ENCODE measurements at places on chromosomes 4 and X.

GRCh38 chr4:100290585-100290984 lies 100.3 kb upstream of the DDIT4L start:
- no peak for DNase-seq

DNA sequence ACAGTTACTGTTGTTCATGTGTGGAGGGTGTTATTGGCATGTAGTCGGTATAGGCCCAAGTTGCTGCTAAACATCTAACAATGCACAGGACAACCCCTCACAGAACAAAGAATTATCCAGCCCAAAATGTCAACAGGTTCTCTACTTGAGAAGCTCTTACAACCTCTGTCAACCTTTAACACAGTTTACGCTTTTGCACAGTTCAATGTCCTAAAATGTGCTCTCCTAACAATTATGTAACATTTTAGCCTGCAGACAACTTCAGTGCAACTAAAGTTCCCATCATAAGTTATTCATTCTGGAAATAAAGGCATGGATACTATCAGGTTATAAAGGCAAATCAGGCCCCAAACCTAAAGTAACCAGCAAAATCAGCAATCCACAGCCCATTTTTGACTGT lies 66.2 kb downstream of the ASB9 start:
- DNase-seq = no peak

DNA sequence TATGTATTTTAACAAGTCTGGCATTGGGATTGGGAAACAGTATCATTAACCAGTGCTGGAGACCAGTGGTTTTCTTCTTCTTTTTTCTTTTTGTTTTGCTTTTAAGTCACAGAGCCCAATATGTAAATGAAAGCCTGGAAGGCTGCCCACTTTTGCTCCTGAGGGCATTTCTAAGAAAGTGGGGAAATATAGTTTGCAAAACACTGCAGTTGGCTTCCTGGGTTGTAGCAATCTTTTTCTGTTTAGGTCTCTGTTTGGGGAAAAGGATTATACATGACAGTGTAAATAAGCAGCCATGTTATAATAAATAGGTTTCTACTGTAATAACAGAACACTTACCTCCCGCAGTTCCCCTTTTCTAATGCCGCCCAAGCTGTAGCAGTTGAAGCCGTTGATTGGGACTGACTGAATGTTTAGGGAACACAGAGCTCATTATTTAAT lies 105.5 kb downstream of the TMEM164 start:
- no peak for DNase-seq

DNA sequence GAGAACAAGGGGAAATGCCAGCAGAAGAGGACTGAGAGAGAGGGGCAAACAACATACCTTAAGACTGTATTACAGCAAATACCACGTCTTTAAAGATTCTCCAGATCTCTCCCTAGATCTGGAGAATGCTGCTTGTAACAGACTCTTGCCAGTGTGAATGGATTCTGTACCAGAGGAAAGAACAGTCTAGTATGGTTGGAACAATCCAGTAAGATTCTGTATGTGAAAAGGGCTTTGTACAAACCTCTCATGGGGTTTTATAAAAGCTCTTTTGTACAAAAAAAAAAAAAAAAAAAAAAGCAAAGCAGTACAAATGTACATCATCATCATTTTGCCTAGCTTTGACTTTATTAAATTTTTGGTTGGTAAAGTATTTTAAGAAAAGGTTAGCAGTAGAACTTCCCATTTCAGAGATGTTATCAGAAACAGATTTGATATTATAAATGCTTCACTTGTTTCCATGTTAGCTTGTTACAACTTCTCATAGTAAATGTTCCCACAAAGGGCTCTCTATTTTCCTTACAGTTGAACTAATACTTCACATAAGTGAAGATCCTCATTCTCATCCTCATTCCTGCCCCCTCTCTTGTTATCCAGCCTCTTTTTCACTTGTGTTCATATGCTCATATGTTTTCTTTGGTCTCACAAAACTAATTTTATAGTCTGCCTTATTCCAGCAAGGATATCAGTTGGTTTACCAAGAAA lies 144.2 kb downstream of the EDA start:
- no peak for DNase-seq

- DNase-seq = peak; percentile 9
These were observed 768 bp upstream of the CDKL5 start for GRCh38 chrX:18424482-18425198.

DNA sequence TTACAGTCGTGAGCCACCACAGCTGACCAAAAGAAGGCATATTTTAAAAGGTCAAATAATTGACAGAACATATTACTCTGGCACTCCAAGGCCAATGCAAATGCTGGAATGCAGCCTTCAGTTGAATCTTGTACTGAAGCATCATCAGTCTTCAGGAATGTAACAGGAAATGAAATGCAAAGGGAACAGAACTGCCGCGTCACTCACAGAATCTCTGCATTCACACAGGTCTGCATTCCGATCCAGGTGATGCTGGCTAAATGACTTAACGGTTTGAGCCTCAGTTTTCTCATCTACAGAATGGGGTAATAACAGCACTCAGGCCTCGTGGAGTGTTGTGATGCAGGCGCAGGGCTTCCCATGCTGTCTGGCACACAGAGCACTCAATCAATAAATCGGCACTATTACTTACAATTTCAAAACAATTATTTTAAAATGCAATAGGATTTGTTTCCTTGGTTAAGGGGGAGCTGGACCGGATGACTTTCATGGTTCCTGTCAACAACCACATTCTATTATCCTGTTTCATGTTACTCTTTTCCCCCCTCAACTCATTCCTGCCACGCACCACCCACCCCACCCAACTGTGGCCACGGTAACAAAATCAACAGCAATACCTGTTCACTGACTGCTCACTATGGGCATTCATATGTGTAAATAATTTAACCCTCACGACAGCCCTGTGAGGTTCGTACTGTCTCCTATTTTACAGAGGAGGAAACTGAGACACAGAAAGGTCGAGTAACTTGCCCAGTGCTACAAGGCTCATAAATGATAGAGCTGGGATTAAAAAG lies 32.4 kb downstream of the IGFBP7 start:
- no peak for DNase-seq

DNA sequence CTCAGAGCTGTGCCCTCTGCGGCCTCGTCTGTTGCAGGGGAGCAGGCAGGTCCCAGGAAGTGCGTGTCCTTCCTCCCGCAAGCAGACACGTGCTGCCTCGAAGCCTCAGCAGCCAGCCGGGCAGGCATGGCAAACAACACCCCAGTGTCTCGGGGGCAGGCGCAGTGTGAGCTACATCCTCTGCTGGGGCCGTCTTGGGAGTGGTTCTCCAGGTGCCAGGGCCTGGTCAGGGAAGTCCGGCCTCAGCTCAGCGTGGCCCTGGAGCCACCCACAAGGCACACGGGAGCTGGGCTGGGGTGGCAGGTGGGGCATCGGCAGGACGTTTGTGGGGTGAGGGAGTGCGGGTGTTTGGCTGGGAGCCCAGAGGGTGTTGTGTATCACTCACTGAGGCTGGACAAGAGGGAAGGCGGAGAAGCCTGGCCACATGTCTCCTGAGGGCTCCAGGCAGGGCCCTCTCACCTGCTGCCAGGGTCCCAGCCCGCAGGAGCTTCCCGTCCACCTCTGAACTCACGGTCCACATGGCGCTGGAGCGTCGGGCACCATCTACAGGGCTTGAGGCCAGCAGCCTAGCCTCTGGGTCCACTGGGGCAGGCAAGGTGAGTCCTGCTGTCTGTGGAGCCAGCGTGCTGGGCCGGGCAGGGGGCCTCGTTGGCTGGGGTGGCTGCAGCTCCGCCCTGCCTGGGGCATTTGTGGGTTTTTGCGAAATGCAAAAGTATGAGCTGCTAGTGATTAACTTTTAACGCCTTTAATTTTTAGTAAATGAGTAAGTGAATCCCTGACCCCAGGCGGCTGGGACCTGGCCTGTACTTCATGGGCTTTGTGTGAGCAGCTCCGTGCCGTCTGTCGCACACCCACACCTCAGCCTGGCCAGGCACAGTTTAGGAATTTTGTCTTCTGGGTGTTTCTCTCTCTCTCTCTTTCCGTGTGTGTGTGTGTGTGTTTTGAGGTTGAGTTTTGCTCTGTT lies 17.3 kb upstream of the UVSSA start:
- DNase-seq = no peak

- DNase-seq = no peak
These were observed 82.1 kb upstream of the IQCM start for GRCh38 chr4:149897783-149898182.

GRCh38 chr4:10106421-10107039 lies 10.1 kb downstream of the WDR1 start:
- DNase-seq = peak; percentile 77

DNA sequence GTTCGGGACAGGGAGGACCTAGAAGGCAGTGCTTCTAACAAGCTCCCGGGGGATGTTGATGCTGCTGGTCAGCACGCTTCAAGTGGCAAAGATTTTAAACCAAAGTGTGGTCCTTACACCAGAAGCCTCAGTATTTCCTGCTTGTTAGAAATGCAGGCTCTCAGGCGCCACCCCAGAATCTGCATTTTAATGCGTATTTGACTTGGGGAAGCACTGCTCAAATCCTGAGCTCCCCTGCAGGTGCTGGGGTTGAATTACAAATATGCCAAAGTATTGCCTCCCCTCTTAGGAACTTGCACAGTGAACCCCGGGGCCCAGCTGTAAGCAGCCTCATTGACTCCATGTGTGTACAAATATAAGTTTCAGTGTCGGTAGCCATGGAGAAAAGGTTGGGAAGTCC lies 70.8 kb upstream of the RAI2 start:
- no peak for DNase-seq

DNA sequence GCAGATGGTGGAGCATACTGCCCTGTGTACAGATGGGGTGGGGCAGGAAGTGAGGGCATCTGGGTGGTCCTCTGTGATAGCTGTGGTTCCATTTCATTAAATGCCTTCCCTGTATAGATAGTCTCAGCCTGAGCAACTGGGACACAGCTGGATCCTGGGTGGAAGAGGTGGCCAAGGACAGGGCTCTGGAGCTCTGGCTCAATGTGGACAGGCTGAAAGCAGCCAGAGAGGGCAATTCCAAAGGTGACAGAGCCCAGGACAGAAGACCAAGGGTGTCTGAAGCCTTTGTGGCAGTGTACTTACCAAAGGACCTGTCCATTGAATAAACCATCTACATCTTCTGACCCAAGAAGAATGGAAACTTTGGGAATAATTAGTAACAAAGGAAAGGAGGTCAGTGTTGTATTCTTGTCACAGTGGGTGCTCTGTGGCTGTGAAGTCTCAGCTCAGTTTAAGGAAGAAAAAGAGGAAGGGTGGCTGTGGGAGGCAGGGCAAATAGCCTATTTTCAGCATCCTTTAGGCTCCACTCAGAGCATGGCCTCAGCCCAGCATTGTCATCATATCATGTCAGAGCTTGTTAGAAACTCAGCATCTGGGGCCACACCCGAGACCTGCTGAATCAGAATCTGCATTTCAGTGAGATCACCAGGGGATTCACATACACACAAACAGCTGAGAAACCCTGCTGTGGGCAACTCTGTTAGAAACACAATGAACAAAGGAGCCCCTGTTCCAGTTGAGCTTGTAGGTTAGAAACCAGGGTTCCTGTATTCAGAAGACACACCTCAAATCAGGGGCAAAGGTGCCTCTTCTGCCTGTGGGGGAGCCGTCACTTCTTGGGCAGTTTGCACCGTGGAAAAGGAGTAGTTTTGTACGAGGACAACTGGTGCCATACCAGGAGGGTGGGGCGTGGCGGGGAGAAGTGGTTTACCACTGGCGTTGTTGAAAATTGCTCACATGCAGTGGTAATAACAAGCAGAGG lies 168.6 kb downstream of the PTTG2 start:
- DNase-seq = peak; percentile 78

DNA sequence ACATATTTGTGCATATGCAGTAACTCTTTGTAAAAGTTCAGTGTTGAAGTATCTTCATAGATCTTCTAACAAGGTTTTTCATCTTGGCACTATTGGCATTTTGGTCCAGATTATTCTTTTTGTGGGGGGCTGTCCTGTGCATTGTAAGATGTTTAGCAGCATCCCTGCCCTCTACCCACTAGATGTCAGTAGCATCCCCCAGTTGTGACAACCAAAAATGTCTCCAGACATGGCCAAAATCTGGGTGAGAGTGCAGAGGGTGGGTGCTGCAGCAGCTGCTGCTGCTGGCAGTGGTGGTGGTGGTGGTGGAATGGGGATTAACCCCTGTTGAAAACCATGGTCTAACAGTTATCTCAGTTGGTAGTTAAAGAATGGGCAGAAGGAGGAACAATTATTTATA lies 370.0 kb downstream of the GPAT3 start:
- DNase-seq = no peak

- DNase-seq = no peak
These were observed 87.9 kb downstream of the CRLF2 start for GRCh38 chrX:1124531-1124930.

DNA sequence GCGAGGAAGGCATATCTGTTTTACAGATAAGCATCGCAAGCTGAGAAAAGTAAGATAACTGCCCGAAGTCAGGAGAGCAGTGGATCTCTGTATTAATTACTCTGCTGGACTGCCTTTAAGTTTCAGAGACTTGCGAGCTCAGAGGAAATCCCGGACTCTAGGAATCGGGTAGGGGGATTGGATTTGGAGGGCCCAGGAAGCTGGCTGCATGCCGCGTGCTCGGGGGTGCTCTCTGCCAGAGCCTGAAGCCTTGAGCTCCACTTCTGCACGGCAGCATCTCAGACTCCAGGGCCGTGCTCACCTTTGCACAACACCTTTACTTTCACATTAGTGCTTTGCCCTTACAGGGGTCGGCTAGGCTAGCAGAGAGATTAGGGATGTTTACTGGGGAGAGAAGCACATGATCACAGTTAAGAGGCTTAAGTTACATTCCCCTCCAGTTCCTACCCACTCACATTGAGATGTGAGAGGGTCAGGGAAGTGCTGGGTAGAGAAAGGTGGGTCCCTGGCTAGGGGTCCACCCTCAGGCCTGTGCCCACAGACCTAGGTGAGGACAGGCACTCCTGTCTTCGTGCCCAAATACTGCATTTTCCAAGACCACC lies 57.0 kb downstream of the TRIML1 start:
- DNase-seq = no peak

DNA sequence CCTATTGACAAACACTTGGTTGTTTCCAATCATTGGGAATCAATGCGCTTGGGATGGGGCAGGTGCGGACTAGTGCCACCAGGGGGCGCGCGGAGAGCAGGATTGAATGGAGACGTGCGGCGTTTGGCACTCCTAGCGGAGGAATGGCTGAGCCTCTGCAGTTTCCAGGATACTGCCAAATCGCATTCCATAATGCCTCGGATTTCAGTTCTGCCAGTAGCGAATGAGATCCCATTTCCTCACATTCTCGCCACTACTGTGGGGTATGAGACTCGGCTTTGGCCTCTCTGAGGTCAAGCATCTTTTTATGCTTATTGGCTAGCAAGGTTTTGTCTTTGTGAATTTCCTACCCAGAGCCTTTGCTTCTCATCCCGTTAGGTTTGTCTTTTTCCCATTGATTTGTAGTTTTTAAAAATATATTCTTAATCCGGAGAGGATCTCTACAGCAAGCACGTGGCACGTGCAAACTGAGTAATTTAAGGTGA lies 28.7 kb downstream of the CLDN34 start:
- peak; percentile 83 for DNase-seq

DNA sequence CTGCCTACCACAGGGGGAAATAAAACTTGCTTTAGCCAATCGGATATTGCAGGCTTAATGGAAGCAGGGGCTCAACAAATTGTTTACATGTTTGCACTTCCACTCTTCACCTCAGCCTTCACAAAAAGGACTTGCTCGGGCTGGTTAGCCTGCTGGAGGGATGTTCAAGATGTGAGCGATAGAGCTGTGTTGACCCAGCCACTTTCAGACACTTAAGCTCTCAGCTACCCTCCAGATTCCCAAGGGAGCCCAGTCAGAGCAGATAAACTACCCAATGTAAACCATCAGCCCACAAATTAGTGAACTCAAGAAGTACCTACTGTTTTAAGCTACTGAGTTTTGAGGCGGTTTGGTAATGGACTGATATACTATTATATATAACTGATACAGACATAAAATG lies 508.4 kb upstream of the FTHL17 start:
- DNase-seq = no peak
